LHCN-M2 (cell line): ENCODE measurements at places on chromosomes 12 and 14.

GRCh38 chr14:32738206-32738871 lies 200.3 kb upstream of the NPAS3 start:
- no peak for DNase-seq

DNA sequence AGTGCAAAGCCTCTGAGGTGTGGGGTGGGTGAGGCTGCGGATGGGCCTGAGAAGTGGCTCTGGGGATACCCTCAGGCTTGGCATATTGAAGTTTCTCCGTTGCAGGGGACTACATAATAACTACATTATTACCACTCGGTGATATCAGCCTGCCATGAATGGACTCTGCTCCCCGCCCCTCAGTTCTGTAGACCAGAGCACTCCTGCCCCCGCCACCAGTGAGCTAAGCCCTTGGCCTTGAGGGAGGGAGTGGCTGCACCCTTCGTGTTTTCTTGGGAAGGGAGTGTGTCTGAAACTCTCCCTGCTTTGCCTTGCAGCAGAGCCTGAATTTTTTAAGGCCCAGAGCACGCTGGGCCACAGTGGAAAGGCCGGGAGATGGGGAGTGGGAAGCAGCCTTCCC lies 1.7 kb downstream of the ORAI1 start:
- no peak for DNase-seq

DNA sequence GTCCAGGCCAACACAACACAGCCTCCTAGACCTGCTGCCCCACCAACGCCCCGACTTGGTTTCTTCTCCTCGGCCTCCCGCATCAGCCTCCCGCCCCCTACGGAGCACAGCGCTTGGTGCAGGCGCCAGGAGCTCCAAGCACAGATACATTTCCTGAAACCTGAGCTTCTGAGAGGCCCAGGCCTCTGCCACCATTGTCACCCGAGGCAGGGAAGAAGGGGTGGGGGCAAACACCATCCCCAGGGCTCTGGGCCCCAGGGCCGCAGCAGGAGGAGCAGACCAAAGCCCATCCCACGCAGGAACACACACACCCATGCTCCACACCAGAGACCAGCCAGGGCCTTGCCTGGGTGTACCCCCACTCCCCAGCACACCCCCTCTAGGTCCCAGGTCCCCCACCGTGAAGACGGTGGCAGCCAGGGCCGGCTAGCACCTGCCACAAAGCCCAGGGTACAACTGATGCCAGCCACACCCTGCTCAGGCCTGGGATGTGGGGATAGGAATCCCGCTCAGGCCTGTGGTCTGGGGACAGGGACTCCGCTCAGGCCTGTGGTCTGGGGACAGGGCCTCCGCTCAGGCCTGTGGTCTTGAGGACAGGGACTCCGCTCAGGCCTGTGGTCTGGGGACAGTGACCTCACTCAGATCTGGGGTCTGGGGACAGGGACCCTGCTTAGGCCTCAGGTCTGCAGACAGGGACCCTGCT lies 5.4 kb downstream of the JAG2 start:
- DNase-seq = no peak

- DNase-seq = no peak
These were observed 475.4 kb downstream of the RMST start for GRCh38 chr12:97938031-97938430.

DNA sequence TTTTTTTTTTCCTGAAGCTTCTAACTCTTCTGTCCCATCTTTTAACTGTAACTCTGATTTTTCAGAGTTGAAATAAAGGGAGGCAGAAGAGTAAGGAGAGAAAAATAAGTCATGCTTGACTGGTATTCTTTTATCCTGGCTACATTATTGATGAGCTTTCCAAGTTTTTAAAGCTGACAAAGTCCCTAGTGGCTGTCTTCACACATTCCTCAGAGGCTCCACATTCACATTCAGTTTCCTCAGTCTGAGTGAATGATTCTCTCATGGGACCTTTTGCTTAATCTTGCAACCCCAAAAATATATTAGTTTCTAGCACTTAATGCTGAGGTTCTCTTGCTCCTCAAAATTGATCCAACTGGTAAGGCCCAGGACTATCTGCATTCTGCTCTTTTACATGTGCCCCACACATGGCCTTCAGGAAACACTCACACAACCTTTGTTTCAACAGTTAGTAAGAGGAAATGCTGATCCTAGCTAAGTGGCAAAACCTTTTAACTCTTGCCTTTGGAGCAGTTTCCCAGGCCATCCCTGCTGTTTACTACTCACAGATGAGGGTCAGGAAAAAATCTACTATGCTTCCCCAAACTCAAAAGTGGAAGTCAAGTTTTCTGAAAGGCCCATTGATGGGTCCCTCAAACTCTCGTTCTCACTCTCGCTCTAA lies 61.7 kb upstream of the SLC6A15 start:
- no peak for DNase-seq

GRCh38 chr12:108214486-108214885 lies 85.4 kb downstream of the WSCD2 start:
- peak; percentile 31 for DNase-seq

GRCh38 chr12:23950210-23950774 lies 822 bp upstream of the SOX5 start:
- no peak for DNase-seq

DNA sequence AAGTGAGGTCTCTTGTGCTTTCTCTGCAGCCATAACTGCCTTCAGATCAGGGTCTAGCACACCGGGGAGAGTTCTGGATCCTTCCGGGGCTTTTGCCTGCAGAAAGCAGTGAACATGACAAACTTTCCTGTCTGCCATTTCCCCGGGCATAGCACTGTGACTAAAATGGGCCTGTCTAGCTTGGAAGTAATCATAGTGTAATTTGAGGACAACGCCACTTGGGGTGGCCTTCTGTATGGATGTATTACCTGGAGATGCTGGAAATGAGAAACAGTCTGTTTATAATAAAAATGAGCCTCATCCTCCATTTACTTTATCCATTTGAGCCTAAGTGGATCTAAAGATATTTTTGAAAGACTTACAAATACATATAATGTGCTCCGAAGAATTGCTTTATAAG lies 453.7 kb downstream of the VRK1 start:
- no peak for DNase-seq

GRCh38 chr14:21063479-21063878 lies 5.9 kb downstream of the RNASE8 start:
- peak; percentile 65 for DNase-seq

- peak; percentile 28 for DNase-seq
These were observed 6.2 kb downstream of the WNT10B start for GRCh38 chr12:48965298-48965838.

GRCh38 chr12:78167510-78167909 lies 336.8 kb downstream of the NAV3 start:
- DNase-seq = no peak

DNA sequence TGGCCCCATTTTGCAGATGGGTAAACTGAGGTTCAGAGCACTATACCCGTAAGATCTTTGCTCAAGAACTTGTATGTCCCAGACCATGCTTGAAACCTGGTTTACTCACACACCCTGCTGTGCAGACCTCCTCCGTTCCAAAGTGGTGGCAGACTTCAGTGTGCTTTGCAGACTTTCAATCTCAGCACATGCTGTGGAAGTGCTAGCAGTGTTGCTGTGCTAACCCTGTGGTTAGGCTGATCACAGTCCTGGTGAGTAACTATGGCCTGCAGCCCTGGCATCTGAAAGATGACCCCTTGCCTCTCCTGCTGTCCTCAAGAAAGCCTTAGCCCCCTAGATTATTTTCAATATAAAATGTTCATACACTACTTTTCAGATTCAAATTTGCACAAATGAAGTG lies 450.6 kb downstream of the DPF3 start:
- peak; percentile 61 for DNase-seq

- peak; percentile 24 for DNase-seq
These were observed 50.9 kb upstream of the PKP2 start for GRCh38 chr12:32947206-32948067.

DNA sequence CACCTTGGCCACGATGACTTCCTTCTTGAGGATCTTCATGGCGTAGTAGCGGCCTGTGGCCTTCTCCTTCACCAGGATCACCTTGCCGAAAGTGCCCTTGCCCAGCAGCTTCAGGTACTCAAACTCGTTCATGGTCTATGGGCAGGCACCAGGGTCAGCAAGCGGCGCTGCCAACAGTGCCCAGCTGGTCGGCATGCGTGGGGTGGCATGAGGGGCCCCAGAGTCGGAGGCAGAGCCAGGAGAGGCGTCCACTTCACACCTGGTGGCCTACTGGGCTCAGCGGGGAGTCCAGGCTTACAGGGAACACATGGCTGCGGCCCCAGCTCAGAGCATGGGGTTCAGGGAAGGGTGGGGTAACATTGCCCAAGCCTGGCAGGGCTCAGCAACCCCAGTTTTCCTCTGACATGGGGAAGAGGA lies 20.5 kb downstream of the AKT1 start:
- DNase-seq = no peak
